Smooth muscle cell of trachea (primary cell): ENCODE measurements at places on chromosomes 4 and X. TPM values are rescaled to one million over a fixed set of nuclear protein-coding genes. Genes with fewer than 3 reads are reported as not detected.

The LGI2 gene
- under 0.01 TPM in 1 of 2 replicates, not detected in the other for total RNA-seq

The RTL3 gene
- total RNA-seq: under 0.01 and 0.29 TPM in 2 replicates

The MAPK10 gene
- total RNA-seq: 35.8 and 42.0 TPM in 2 replicates

The TMPRSS11D gene
- total RNA-seq: under 0.01 TPM in 1 of 2 replicates, not detected in the other

The MED14 gene
- 12.9 and 23.3 TPM in 2 replicates for total RNA-seq

The CLDN2 gene
- not detected in 2 replicates for total RNA-seq

The MND1 gene
- 2.2 and 13.1 TPM in 2 replicates for total RNA-seq

The GUCY1A1 gene
- 4.0 and 4.2 TPM in 2 replicates for total RNA-seq

The PCDH10 gene
- 0.83 and 1.6 TPM in 2 replicates for total RNA-seq

The ADAMTS3 gene
- total RNA-seq: 4.0 and 5.1 TPM in 2 replicates

The VSIG4 gene
- total RNA-seq: not detected in 2 replicates

The LUZP4 gene
- total RNA-seq: not detected in 2 replicates

The MAD2L1 gene
- 4.0 and 26.3 TPM in 2 replicates for total RNA-seq

The TMA16 gene
- 11.7 and 28.2 TPM in 2 replicates for total RNA-seq

The ANXA3 gene
- total RNA-seq: 3.6 and 6.7 TPM in 2 replicates

The DGAT2L6 gene
- not detected in 2 replicates for total RNA-seq

The CFP gene
- 0.15 and 0.33 TPM in 2 replicates for total RNA-seq

The COL4A5 gene
- 35.1 and 42.5 TPM in 2 replicates for total RNA-seq

The NWD2 gene
- not detected in 2 replicates for total RNA-seq

The F11 gene
- total RNA-seq: not detected in 2 replicates

The CSAG3 gene
- not detected in 2 replicates for total RNA-seq

The LYAR gene
- total RNA-seq: 5.3 and 10.6 TPM in 2 replicates

The LRCH2 gene
- 6.9 and 11.9 TPM in 2 replicates for total RNA-seq

The PRR32 gene
- not detected in 2 replicates for total RNA-seq

The MFAP3L gene
- total RNA-seq: 1.5 and 1.7 TPM in 2 replicates

The FRMPD3 gene
- total RNA-seq: under 0.01 and 0.15 TPM in 2 replicates
